ENCODE measurements at places on chromosomes 11 and 22.

DNA sequence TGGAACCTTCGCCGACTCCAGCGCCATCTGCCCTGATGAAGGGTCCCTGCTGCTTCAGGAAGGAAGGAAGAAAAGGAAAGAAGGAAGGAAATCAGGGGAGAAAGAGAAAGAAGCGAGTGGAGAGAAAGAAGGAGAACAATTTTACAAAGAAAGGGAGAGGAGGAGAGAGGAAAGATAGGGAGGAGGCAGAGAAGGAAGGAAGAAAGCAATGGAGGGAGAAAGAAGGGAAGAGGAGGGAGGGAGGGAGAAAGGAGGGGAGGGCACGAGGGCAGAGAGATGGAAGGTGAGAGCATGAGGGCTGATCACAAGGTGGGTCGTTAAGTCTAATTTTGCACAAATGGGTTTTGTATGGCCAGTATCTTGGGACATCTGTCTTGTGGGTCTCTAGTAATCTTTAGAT is 39.2 kb downstream of the PARVA start:
- no peak for DNase-seq

DNA sequence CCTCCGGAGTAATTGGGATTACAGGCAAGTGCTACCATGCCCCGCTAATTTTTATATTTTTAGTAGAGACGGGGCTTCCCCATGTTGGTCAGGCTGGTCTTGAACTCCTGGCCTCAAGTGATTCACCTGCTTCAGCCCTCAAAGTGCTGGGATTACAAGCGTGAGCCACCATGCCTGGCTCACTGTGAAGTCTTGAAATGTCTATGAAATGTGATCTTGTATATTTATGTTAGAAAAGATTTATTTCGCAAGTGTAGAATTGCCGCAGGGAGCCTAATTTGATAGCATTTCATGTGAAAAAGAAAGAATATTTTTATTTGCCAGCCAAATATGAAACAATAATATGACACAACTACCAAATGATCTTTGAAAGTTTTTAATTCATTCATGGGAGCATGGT is 52.1 kb downstream of the GRAMD1B start:
- DNase-seq, result no peak

- no peak for DNase-seq
These were observed 2.5 kb upstream of the CALCA start for GRCh38 chr11:14974515-14975251.

GRCh38 chr11:241634-242033 is 4.9 kb downstream of the PSMD13 start:
- no peak for DNase-seq

GRCh38 chr22:44870021-44870420 is 117.6 kb downstream of the ARHGAP8 start:
- no peak for DNase-seq

All from GOT3 (cell line).